Common myeloid progenitor, CD34-positive (primary cell): ENCODE measurements at places on chromosomes 6 and 20.

DNA sequence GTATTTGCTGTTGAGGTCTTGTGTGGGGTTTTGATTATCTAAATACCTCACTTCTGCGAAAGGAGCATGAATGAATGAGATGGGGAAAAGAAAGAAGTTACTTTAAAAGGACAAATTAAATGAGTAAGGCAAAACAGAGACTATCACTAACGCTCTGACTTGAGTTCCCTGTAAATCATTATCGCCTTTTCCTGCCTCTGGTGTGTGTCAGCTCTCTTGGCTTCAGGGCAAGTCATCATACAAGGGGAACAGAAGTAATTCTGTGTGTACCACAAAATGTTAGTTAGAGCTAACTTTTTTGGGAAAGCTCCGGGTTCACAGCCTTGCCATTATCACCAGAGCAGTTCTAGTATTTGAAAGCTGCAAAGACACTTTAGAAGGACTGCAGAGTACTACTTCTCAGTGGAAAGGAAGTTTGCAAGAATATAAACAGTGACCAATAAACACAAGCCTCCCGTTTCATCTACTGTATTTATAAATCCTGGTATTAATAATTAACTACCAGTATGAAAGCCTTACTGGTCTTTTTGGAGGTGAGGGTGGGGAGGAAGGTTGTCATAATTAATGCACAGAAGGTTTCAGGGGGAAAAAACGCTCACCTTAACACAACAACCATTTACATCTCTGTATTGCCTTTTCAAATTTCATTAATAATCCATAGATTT is 1.2 kb downstream of the DZANK1 start:
- peak; percentile 8 for DNase-seq

DNA sequence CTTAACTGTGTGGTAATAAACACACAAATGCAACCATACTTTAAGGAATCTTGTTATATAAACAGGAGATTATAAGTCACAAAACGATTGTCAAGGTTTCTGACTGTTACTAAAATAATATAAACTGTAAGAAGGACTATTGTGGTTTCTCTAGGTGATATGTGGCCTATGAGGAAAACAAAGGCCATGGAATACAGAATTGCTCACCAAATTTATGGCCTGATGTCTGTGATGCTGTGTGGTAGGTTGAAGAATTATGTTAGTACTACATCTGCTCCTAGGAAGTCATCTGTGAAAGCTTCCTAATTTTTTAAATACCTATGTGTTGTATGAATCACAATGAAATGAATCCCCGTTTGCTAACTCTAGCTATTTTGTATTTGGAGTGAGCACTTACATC is 875.4 kb upstream of the MAP3K7 start:
- no peak for DNase-seq

- no peak for DNase-seq
These were observed 150.6 kb upstream of the AFDN start for GRCh38 chr6:167676000-167676665.

- no peak for DNase-seq
These were observed 10.8 kb upstream of the TBCC start for GRCh38 chr6:42756722-42757121.

- no peak for DNase-seq
These were observed 197.6 kb downstream of the KHDC1L start for GRCh38 chr6:73027691-73028090.

DNA sequence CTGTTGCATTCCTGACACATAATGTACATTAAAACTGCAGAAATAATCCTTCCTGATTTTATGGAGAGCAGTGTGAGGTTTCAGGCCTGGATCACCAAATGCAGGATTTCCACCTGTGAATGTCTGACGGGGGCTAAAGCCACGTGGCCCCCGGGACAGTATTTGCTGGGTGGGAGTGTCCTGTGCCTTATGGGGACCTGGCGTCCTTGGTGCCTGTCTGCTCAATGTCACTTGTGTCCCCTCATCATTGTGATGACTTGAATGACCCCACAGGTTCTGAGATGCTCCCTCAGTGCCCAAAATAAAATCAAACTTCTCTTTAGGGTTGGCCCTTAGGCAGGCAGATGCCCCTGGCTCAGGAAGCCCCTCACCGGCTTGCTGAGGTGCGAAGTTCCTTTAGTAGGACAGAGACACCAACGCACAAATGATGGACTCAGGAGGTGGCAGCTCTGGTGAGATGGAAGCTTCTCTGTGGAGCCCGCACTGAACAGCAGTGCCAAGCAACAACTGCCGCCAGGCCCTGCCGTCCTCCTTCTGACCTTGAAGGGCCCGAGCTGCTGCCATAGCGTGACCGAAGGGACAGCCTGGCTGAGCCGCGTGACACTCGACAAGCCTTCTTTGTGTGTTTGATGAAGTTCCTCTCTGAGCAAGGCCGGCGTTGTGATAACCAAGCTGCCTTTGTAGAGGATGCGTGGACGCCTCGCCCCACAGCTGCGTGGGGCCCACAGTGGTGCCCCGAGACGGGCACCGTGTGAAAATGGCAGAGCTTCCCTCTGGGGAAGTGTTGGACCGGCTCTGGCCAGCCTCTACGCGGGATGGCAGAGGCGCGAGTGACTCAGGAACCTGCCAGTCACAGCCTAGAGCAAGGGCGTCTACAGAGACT is 30.9 kb downstream of the FRMD1 start:
- no peak for DNase-seq

- DNase-seq = peak; percentile 16
These were observed 84.6 kb downstream of the PTPN1 start for GRCh38 chr20:50594591-50595432.

DNA sequence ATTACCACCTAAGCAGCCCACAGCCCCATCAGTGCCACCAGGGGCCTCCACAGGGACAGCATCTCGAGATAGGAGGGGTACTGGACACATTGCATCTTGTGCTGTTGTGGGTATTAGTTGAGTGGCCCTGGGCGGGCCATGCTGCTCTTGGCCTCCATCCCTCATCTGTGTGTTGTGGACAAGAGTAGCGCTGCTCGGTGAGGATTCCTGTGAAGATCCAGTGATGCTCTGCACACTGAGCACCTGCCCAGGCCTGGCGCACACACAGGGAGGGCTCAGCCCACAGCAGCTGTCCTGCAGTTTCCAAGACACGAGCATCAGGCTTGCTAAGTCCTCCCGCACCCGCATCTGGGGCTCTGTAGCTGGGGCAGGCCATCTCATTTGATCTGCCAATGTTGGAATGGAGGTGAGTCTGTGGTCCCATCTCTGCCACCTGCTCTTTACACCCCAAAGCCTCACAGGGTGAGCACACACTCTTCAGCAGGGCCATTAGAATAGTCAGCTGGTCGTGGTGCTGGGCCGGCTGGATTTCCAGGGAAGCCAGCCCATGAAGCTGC is 32.0 kb downstream of the SPATA2 start:
- no peak for DNase-seq

DNA sequence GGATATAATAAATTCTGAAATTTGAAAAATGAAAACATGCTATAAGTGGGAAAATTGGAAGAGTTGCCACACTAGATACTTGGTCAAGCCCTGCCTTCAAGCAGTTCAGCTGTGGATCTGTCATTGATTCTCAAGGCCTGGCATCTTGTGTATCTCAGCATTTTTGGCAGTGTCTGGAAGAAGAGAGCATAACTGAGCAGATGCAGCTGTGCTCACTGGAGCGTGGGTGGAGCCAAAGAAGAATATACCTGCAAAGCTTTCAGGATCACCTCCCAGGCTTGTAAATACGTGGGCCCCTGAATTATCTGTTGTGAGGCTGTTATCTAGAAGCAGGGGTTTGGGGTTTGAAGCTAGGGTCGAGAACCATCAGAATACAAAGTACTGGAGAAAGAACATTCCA is 31.3 kb upstream of the CHD6 start:
- DNase-seq = no peak

DNA sequence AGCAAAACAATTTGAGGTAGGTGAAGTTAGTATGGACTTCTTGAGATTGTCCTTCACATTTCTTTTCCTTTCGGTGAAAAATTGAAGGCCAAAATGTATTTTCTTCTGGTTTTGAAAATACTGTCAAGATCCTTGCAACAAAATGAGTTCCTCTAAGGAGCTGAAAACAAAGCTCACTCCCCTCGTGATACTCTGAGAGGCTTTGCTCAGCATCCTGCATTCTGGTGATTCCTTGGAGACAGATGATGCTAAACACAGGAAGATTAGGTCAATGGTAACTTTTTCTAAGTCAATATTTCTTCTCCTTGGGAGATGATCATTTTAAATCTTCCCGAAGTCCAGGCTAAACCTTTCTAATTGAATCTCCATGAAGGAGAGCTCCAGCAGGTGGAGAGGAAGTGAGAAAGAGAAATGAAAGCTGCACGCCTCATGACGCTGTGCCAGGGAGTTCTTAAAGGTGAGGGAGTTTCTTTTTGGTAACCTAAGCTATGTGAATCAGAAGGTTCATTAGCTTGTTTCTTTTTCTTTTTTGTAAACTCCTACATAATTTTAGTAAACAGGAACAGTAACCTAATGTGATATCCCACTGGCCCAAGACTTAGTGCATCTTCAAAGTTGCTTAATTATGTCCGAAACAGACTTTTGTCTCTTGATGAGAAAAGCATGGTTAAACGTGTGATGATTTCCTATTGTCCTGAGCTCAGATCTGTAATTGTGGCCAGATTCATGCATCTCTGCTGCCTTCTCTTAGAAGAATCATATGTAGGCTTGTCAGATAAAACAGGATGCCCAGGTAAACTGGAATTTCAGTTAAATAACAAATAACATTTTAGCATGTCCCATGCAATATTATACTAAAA is 15.0 kb downstream of the ESR1 start:
- DNase-seq = no peak

DNA sequence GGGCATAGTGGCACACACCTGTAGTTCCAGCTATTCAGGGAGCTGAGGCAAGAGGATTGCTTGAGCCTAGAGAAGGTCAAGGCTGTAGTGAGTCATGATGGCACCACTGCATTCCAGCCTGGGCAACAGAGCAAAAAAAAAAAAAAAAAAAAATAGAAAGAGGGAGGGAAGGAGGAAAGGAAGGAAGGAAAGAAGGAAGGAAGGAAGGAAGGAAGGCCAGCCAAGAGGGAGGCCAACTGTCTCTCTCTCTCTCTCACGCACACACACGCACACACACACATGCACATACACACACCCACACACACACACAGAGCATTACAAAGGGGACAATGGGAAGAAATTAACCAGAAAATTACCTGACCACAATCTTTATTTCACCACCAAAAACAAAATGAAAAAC is 50.6 kb upstream of the COL9A1 start:
- DNase-seq = no peak

DNA sequence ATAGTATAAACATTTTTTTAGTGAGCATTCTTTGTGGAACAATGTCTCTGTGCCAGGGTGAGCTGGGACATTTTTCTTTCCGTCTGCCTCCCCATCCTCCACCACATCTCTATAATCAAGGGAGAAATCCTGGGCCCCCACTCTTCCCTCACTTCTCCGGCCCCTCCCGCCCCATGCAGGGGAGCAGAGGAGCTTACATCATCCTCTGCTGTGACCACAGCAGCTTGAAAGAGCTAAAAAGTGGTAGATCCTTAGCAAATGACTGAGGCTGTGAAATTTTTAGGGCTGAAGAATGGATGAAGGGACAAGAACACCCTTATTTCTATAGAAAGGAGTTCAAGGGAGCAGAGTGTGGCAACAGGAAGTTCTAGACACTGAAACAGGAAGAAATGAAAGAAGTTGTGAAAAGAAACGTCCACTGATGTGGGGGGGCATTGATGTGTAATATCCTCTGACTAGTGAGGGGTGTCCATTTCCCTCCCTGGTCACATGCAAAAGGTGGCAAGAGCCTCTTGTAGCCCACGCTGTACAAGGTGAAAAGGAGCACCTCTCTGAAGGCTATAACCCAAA is 380.3 kb upstream of the JARID2 start:
- peak; percentile 70 for DNase-seq

DNA sequence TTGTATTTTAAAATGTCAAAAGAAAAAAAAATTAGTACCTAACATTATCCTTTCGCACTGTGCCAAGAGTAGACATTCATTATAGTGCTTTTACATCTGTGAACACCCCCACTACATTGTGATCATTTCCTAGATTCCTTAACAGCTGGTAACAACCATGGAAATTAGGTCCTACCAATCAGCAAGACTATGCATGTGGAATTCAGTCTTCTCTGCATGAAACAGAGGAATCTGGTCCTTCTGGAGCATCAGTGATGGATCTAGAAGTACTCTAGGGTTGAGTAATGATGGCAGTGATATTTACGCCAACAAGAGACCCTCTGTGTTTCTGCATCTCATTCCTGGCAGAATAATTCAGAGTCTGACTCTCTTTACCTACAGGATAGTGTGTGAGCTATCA is 9.4 kb downstream of the OR12D1 start:
- no peak for DNase-seq

- DNase-seq = no peak
These were observed 586.7 kb upstream of the CITED2 start for GRCh38 chr6:139961190-139961589.

DNA sequence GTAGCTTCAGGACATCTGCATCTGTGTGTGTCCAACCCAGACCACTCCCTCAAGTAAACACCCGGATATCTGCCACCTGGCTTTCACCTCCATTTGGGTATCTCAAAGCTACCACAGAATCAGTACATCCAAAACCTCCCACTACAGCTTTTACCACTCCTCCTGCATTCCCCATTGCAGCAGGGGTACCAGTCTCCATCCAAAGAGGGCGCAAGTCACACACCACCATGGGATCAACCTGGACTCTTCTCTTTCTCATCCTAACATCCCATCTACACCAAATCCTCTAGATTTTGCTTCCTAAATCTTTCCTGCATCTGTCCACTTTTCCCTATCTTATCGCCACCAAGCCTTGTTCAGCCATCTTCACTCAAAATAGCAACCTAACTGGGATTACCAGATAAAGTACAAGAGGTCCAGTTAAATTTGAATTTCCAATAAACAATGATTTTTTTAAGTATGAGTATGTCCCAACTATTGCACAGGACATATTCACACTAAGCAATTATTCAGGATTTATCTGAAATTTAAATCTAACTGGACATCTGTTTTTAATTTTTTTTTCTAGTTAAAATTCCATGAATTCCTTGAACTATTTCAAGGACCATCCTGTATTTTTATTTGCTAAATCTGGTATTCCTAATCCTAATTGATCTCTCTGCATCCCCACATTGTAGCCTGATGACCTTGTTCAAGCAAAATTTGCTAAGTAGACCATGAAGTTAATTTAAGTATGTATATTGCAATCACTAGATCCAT is 164.3 kb upstream of the MLN start:
- no peak for DNase-seq

DNA sequence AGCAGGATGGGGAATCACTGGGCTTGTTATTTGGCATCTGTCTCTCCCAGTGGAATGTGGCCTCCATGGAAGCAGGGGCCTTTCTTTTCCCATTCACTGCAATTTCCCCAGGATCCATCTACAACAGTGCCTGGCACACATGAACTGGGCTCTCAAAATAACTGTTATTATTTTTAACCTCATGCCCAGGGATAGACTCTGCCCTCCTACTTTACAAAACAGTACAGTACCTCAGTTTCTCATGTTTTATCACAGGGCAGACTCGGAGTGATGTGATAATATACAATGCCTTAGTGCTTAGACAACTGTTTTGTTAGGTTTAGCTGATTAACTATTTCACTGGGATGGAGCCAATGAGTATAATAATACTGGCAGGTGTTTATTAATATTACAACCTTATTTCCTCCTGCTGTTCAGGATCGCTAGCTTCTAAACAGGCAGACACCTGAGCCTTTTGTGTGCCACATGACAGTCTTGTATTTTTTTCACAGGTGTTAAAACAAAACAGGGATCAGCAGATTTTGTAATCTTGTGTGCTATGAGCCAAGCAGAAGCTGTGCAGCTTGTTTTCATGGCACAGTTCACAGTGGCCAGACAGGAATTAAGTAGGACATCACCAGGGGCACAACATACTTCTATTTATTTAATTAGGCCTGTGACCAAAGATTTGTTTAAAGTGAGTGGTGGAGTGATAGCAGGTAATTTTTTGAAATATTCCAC is 157.7 kb upstream of the EYA4 start:
- no peak for DNase-seq

GRCh38 chr6:27040244-27041042 is 207.1 kb upstream of the PRSS16 start:
- DNase-seq = no peak
